ENCODE measurements at places on chromosomes 13 and 19. TPM values are rescaled to one million over a fixed set of nuclear protein-coding genes. Genes with fewer than 3 reads are reported as not detected.

The INAFM1 gene
- 5.5 TPM for polyA plus RNA-seq

The ERICH6B gene
- polyA plus RNA-seq, result not detected

The NPAS1 gene
- polyA plus RNA-seq, result 0.68 TPM

The TARM1 gene
- polyA plus RNA-seq, result not detected

- no peak for DNase-seq
These were observed at the start of gene NR2F6 for GRCh38 chr19:17245535-17245984. Gene NR2F6 (minus strand): TSS chr19:17245919. CDS start chr19:17245220, 699 bp downstream.

GRCh38 chr13:113509989-113510388, 19.5 kb upstream of the DCUN1D2 start:
- no peak for DNase-seq

Data from foreskin keratinocyte (primary cell).